Osteoblast (primary cell): ENCODE measurements at places on chromosomes 4 and X.
A peak's percentile ranks its signal among the peaks of the same experiment; 100 is the strongest.

DNA sequence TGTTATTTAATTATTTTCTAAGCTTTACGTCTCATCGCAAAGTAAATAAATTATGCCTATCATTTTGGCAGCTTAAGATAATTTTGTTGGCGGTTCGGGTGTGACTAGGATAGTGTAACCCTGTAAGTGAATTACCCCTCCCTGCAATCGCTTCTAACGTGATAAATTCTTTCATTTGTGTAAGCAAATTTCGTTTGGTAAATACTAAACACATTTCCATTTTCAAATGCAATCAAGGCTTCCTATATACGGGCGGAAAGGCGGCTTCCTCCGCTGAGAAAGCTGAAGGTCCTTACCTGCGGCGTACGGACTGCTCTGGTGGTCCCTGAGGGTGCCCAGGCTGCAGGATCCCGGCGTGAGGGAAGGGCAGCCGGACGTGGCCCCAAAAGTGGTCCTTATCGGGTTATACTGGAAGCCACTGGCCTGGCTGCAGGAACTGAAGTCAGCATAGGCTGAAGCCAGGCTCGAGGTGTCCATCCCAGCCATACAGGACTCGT is 403 bp downstream of the PHOX2B start:
- peak; percentile 87 for DNase-seq

- peak; percentile 90 for DNase-seq
Measured at GRCh38 chr4:2300431-2301224, 38.7 kb upstream of the MXD4 start.

GRCh38 chr4:33116871-33117270 is 2396.7 kb downstream of the PCDH7 start:
- no peak for DNase-seq

DNA sequence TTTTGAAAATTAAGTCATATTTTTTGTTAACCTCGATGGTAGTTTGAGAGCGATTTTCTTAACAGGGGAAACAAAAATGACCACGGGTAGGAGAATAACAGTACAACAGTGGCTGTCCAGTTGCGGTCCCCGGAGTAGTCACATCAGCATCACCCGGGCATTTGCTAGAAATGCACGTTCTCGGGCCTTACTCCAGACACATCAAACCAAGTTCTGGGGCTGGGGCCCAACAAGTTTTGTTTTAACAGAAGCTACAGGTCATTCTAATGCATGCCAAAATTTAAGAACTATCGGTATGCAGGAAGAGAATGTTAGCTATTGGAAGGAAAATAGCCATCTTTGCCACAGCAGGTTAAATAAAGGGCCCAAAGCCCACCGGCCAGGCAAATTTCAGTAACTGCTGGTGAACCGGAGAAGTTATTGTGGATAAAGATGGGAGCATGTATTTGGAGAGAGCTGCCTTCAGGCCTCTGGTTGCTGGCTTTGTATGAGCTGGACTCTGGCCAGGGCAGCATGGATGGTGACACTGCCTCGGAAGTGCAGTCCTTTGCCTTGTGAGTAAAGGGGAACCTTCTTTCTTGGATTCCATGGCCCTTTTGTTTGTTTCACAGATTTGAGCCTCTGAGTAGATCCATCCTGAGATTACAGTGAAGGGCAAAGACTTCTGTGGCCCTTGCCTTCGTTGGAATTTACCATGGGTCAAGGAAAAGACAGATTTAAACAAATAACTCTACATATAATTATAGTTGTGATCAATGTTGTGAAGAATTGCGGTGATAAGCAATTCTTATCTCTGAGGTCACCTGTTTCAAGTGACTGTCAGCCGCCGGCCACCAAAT is 62.1 kb downstream of the TBC1D14 start:
- DNase-seq, result no peak

GRCh38 chrX:34557733-34558132 is 99.4 kb downstream of the TMEM47 start:
- no peak for DNase-seq

- DNase-seq, result no peak
Measured at GRCh38 chr4:67886281-67886680, 2.5 kb upstream of the TMPRSS11D start.

DNA sequence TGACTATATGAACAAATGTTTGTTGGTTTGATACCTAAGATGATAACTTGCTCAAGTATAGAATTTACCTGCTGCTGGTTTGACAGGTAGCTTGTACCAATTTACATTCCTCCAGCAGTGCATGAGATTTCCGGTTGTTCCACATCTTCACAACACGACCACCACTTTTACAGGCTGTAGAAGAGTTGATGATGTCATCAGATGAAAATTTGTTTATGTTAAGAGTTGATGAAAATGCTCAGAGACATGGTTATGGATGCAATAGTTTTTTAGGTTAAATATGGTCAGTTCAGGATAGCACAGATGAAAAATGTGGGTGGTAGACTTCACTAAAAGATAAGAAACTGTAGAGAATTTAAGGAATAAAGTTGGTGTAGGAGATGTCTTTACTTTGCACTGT is 468.3 kb downstream of the PCDH18 start:
- DNase-seq, result no peak

- DNase-seq, result no peak
Measured at GRCh38 chrX:132409780-132410556, 78.9 kb downstream of the MBNL3 start.

- no peak for DNase-seq
Measured at GRCh38 chrX:2267890-2268289, 232.9 kb downstream of the DHRSX start.

- no peak for DNase-seq
Measured at GRCh38 chrX:150569155-150569477, 695 bp downstream of the MTM1 start.

DNA sequence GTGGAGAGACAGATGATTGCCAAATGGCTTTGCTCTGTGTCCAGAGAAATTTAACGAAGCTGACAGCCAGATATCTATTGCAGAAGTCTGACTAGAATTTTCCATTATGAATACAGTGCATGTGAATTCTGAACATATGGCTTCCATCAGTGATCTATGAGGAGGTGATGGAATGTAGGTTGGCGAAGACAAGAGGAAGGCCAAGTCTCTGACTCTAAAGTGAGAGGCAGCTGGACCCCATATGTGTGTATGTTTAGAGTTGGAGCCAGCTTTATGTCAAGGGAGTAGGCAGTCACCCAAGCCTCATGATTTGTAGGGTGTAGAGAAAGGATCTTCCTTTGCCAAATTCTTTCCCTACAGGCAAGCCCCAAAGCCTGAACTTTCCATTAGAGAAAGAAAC is 76.2 kb upstream of the TEX13D start:
- DNase-seq, result no peak

DNA sequence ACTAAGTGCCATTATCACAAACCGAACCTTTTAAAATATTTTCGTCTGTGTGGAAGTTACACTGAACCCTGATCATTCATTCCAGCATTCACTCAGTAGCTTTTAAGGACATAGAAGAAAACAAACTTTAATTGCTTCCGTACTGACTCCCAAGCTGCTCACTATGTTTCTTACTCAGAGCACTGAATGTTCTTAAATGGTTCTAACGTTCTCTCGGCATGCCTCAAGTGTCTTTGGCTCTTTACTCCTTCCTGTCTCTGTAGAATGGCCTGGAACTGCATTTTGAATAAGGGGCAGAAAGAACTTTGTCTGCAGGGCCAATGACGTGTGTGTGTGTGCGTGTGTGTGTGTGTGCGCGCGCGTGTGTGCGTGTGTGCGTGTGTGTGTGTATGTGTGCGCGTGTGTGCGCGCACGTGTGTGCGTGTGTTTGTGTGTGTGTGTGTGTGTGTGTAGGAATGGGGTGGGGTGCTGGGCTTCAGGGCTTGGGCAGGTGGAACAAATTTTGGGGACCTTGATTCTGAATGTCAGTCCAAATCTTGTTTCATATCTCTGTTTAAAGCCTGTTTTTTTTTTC is 50.5 kb upstream of the PAQR3 start:
- DNase-seq, result no peak

GRCh38 chrX:12979026-12979607 is 4.2 kb downstream of the TMSB4X start:
- no peak for DNase-seq

DNA sequence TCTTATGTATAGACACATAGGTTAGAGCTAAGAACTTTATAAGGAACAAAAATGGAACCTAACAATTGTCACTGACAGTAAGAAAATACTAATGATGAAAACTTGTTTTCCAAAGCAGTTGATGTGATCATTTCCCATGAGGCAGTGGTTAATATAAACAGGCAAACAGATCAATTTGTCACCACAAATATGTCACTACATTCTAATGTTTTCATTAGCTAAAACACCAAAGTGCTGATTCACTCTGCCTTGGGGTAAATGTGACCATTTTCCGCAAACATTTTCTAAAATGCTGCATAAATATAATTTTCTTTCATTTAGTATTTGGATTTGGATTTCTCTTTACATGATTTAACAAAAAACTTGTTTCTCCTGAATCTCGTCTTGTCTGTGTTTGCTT is 408.9 kb upstream of the CTSO start:
- DNase-seq, result no peak

DNA sequence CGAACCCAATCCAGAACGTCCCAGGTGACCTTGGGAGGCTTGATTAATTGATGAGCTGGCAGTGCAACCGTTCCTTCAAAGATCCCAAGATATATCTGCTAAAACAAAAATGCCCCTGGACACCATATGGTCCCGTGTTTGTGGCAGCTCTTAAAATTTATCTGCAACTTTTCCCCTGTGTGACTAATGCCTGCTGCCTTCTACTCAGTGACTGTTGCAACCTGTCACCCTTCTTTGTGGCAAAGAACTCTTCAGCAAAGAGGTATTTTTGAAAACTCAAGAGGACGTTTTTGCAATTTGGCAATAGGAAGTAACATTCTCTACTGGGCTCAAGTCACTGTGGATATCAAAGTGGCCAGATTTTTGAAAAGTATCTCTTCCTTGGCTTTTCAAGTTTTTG is 75.8 kb upstream of the SOD3 start:
- no peak for DNase-seq

GRCh38 chr4:168831585-168831918 is 178.5 kb downstream of the CBR4 start:
- no peak for DNase-seq

GRCh38 chrX:110531873-110532580 is 173.4 kb downstream of the RTL9 start:
- DNase-seq, result no peak

- DNase-seq, result no peak
Measured at GRCh38 chrX:70554081-70554480, 109.4 kb downstream of the DLG3 start.

- DNase-seq, result no peak
Measured at GRCh38 chrX:8927066-8927635, 106.8 kb downstream of the FAM9B start.

DNA sequence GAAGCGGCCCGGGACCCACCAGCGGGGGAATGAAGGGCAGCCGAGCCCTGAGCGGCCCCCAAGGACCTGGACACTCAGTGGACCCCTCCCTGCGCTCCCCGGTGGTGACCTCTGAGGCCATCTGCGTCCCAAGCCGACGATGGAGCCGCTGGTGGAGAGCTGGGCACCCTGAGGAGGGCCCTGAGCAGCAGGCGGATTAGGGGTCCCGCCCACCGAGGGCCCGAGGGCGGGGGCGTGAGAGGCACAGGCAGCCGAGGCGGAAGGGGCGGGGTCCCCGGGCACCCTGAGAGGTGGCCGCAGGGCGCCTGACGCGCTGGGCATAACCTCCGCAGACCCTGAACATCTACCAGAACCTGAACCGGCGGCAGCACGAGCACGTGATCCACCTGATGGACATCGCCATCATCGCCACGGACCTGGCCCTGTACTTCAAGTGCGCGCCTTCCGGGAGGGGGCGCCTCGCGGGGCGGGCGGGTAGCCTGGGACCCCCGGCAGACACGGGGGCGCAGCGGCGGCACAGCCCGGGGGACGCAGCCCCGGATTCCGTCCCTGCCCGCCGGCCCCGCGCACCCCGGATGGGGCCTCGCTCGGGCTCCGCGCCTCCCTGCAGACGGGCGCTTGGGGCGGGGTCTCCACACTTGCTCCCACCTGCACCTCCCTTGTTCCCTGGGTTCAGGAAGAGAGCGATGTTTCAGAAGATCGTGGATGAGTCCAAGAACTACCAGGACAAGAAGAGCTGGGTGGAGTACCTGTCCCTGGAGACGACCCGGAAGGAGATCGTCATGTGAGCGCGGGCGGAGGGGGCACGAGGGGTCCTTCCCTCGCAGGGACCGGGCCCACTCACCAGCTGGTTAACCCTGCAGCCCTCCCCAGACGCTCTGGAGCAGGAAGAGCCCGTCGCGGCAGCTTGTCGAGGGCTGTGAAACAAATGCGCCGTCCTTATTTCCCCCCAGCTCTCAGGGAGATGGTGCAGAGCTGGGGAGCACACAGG is 10.3 kb downstream of the ATP5ME start:
- DNase-seq, result peak; percentile 79

GRCh38 chrX:35380808-35381700 is 417.1 kb upstream of the MAGEB16 start:
- DNase-seq, result no peak
